Hindlimb muscle (tissue), 1 donor: ENCODE measurements at places on chromosomes 11 and 22.
A peak's percentile ranks its signal among the peaks of the same experiment; 100 is the strongest.

DNA sequence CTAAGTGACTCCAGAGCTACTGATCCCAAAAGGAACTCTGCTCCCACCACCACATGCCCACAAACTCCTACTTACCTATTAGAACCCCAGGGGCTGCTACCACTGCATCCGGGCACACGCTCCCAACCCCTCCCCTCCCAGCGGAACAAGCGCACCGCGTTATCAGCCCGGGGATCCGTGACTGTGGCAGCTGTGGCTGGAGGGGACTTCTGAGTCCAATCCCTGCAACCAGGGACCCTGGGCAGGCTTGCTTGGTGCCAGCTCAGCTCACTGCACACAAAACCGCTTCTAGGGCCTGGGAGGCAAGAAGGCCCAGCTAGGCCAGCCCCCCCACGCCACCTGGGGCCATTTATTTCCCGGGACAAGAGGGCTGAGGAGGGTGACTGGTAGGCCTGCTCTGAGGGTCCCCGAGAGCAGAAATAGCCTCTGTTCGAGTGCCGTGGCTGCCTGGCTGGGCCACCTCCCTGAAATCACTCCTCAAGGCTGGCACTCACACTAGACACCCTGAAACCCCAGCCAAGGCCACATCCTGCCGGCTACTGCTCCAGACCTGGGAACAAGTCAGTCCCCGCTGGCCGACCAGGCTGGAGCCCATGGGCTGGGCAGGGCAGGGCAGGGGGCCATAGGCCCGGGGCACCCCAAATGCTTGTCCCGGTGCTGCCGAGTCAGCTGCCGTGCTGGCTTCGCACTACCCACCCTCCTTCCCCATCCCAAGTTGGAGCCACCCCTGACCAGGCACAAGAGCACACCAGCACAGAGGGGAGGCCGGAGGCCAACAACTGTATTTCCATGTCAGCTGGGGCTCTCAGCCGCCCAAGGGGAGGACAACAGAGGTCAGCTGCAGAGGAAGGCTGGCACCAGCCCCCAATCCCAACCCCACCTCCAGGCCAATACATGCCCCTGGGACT, 1.9 kb upstream of the IFITM10 start:
- DNase-seq, result no peak

GRCh38 chr11:37605229-37605628, 1007.2 kb upstream of the RAG2 start:
- DNase-seq, result no peak

DNA sequence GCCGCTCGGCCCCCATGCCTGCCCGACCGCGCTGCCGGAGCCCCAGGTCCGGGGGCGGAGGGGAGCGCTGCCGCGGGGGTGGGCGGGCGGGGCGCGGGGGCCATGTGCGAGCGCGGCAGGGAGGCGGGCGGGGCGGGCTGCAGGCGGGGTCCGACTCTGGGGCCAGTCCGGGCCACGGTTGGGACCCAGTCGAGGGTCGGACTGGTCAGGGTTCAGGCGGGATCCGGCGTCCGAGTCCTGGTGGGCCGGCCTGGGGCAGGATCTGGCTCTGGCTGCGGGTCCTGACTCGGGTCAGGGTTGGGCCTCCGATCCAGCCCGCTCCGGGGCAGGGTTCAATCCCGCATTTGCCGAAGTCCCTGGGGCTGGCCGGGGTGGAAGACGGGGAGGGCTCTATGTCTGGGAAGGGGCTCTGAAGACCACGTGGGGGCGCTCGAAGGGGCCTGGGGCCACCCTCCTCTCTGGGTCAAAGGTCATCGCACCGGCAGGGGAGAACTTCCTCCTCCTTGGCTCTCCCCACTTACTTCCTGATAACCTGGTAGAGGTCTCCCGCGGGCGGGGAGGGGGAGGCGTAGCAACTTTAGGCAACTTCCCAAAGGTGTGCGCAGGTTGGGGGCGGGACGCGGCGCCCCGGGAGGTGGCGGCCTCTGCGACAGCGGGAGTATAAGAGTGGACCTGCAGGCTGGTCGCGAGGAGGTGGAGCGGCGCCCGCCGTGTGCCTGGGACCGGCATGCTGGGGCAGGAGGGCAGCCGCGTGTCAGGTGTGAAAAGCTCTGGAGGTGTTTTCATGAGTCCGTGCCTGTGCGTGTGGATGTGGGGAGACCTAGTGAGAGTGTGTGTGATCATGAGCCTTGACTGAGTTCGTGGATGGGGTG, 603 bp downstream of the ESRRA start:
- no peak for DNase-seq

- no peak for DNase-seq
Observed at GRCh38 chr11:48088682-48089050, 108.3 kb downstream of the PTPRJ start.

DNA sequence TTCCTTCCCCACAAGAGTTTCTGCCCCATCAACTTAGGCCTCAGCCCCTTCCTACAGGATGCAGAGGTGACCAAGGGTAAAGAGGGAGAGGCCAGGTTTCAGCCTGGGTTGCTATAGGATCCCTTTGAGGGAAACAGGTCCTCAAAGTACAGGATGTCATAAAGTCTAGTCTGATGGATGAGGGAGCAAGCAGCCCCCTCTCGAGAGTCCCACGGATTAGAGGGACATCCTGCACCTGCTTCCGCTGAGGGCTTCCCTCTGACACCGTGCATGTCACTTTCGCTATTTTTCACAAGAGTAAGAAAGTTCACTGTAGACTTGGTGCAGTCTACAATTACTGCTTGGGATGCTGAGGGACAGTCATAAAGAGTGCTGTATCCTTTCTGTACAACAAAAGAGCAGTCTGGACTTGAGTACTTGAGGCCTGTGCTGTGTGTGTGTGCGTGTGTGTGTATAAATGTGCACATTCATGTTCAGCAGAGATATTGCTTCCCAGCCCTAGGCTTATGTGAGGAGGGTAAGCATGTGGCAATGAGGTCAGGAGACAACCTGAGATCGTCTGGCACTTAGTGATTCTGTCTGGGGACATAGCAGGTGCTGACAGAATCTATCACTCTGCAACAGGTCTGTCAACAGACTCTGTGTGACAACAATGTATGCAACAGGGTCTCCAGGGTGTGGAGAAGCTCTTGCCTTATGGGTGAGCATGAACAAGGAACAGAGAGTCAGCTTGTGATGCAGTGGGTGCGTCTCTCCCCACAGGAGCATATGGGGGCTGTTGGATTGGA, 18.0 kb upstream of the CHST1 start:
- DNase-seq, result no peak

DNA sequence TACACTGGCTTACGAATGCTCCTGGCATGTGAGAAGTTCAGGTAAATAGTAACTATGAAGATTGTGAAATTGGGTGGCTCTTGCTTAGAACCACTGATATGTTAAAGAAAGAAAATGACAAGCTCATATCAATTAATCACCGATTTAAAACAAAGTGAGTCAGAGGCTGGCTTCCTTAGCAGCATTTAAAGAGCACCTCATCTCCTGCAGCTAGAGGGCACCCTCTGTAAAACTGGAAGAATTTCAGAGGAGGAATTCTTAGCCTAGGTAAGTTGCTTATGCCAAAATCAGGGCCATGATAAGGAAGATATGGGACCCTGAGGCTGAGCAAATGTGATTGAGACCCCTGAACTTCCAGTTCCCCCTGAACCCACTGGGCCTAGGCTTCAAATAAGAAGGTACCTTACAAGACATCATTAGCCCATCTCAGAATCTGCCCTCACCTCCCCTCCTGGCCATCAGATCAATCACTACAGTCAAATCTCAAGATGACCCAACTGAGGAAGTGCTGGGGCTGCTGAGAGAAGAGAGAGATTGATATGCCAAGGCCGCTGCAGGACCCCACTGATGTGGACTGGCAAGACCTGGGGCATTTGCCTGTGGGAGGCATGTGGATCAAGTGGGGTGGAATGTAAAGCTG, 8.6 kb upstream of the CD3E start:
- DNase-seq, result no peak

DNA sequence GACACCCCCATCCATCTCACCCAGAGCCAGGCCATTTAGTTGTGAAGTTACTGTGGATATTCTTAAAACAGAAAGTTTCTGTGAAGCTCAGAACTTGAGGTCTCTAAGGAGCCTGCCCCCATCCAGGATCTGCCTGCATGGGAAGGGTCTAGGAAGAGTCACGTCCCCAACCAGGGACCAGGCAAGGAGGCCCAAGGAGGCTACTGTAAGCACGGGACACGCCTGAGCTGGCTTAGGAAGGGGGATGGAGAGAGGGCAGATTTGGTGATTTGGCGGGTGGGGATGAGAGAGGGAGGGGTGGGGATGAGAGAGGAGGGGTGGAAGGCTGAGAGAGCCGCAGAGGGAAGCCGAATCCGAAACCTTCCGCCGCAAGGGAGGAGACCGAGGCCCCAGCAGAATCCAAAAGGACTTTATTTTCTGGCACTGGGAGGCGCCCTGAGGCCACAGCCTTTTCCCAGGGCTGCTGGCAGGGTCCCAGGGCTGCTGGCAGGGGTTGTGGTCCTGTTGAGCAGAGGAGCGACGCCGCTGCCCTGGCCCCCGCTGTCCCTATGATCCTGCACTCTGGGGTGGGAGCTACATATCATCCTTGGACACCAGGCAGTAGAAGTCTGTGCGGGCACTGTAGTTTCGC, 9.4 kb downstream of the SIGIRR start:
- no peak for DNase-seq

DNA sequence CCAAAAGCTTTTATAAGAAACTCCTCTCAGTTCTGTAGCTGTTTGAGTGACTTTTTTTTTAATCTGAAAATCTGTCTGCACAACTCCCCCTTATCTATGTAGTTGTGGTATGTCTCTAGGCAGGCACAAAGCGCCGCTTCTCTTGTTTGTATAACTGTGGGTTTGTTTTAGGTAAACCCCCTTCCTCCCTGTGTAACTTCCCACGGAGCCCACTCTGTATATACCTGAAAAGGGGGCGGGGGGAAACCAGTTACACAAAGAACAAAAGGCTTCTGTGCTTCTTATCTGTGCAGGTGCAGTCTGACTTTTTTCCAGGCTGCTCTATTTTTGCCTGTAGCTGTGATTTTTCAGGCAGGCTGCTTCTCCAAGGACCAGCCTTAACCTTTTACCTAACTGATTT, 13.2 kb downstream of the OR10AG1 start:
- no peak for DNase-seq

- no peak for DNase-seq
Observed at GRCh38 chr11:35750315-35750714, 87.7 kb downstream of the TRIM44 start.

DNA sequence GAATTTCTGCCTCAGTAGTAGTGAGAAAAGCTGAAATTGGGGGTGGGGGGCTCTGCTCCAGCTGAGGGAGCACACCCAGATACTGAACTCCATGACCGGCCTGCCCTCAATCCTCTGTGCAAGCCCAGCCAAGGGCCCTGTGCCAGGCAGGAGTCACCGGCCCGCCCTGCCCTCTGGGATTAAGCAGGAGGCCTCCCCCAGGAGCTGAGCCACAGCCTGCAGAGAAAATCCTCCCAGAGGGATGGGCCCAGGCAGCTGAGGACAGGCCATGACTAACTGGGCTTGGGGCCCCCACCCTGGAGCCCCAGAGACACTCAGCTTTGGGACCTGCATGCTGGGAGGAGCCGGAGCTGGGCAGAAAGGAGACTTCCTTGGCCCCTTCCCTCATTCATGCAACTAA, 48.8 kb downstream of the MN1 start:
- DNase-seq, result no peak

- peak; percentile 10 for DNase-seq
Observed at GRCh38 chr22:22823131-22823810, 64.3 kb upstream of the IGLL5 start.

GRCh38 chr11:43872995-43873394, 7.6 kb upstream of the ALKBH3 start:
- DNase-seq, result no peak

GRCh38 chr11:118820412-118821357, 29.7 kb upstream of the DDX6 start:
- peak; percentile 16 for DNase-seq

DNA sequence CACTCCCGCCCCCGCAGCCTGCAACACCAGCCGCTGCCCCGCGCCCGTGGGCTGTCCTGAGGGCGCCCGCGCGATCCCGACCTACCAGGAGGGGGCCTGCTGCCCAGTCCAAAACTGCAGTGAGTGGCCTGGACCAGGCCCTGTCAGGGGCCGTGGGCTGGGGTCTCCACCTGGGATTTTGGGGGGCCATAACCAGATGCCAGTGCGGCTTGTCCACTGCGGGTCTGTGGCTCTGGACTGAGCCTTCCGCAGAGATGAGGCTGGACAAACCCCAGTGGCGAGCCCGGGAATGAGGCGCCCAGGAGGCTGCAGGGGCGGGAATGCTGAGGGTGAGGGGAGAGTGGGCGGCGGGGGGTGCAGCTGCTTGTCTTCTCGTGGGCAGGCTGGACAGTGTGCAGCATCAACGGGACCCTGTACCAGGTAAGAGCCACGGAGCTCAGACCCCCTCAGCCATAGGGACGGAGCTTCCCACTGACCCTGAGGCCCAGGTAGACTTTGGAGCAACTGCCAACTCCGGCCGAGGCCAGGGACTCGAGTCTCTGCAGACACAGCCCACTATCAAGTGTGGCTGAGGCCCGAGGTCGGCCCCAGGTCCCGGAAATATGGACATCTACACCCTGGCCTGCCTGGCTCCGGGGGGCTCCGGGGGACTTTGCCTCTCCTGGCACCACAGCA, 24.8 kb upstream of the MUC5B start:
- no peak for DNase-seq

DNA sequence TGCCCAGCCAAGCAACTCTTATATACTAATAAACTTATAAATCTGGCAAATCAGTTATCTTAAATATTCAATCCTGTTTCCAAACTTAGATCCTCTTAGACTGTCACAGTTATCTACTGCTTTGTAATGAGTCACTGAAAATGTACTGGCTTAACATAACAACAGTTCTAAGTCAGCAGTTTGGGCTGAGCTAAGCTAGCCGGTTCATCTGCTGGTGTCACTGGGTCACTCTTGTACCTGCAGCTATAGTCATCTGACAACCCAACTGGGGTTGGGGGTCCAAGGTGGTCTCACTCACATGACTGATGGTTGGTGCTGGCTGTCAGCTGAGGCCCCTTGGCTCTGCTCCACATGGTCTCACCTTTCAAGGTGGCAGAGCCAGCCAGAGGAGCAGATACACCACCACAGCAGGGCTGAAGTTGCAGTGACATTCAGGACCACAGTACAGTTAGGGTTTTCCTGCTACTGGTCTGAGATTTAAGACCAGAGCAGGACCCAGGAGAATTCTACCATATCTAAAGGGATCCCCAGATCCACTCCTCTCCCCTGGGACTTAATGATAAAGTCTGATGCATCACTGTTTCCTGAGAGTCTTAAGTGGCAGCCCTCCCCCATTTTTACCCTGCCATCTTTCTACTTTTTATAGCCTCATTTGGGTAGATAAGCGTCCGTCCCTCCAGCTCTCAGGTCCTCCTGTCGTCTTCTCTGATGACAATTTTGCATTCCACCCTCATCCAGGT, 7.9 kb upstream of the MACROD1 start:
- no peak for DNase-seq

DNA sequence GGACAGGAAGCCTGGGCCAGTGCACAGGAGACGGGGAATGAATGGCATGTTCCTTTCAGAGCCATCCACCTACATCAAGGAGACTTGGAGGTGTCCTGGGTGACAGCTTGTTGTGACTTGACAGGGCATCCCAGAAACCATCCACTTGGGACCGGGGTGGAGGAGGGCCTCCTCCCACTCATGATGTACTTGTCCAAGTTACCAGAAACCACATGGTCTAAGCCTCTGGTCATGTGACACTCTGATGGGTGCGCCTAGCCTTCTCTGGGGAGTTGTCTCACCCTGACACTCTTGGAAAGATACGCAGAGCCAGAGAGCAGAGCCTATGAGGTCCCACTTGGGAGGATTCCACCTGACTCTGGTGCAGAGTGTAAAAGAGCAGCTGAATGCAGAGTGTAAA, 21.6 kb upstream of the FXYD6 start:
- DNase-seq, result no peak

GRCh38 chr11:119470317-119471291, 47.6 kb upstream of the THY1 start:
- no peak for DNase-seq

- no peak for DNase-seq
Observed at GRCh38 chr11:117992136-117992535, 5.9 kb downstream of the IL10RA start.
